ENCODE measurements at places on chromosomes 4 and X. TPM values are rescaled to one million over a fixed set of nuclear protein-coding genes. Genes with fewer than 3 reads are reported as not detected.

FAM149A gene
- 0.22 TPM for total RNA-seq

CITED1 gene
- total RNA-seq, result 0.40 TPM

DNA sequence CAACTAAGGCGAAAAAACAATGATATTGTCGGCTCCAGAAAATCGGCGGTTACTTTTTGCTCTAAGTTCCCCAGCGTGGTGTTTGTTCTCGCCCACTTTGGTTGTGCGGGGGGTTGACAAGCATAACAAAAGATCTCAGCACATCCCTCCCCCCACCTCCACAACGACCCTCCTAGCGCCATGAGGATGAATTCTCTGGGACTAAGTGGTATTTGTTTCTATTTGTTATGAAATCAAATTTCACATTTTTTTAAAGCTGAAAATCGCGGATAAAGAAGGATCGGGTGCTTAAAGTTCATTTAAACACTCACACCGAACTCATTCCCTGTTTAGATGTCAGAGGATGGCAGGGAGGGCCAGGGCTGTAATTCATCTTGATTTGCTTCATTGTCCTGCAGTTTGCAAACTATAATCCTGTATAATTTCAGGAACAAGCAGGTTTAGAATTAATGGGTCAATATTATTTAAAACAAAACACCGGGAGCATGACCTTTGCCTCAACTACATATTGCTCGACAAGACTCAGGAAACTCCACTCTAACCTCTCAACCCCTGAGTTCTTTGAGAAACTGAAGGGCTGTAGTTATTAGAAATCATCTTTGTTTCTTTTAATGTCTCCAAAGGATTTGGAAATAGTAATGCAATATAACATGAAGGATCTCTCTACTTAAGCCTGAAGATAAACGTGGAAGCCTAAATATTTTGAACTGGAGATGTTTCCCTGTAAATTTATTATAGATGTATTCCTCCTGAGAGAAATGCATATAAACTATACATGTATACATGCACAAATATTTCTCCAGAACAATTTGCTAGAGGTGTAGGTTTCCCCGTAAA lies 6.4 kb downstream of the PITX2 start:
- no peaks in the 10 kb centered on the region for H3K4me1 ChIP-seq
- no peaks in the 10 kb centered on the region for H3K36me3 ChIP-seq
- no peak overlapping the region for H3K27ac ChIP-seq
- H3K27me3 ChIP-seq, result peaks cover 62% of the 10 kb centered on the region
- H3K4me3 ChIP-seq, result no peak overlapping the region
- DNase-seq, result no peak

GRCh38 chr4:174848596-174848995 lies 19.5 kb upstream of the GLRA3 start:
- no peak overlapping the region for H3K4me3 ChIP-seq
- no peaks in the 10 kb centered on the region for H3K27me3 ChIP-seq
- no peak for DNase-seq
- 0 out of 2 replicates have a peak, but pooled peaks cover 3% of the 10 kb centered on the region for H3K4me1 ChIP-seq
- no peak overlapping the region for H3K27ac ChIP-seq
- no peaks in the 10 kb centered on the region for H3K36me3 ChIP-seq

STBD1 gene
- total RNA-seq, result 10.9 TPM

SLC39A8 gene
- 19.5 TPM for total RNA-seq

GRCh38 chr4:8067274-8067936 lies 91.2 kb downstream of the ABLIM2 start:
- no peak overlapping the region for H3K27ac ChIP-seq
- no peaks in the 10 kb centered on the region for H3K4me1 ChIP-seq

GRCh38 chr4:30716158-30716557 lies 4.0 kb upstream of the PCDH7 start:
- H3K4me3 ChIP-seq, result peak overlapping the region; percentile 71
- H3K36me3 ChIP-seq, result no peaks in the 10 kb centered on the region
- peak; percentile 51 for DNase-seq
- no peak overlapping the region for H3K27ac ChIP-seq
- H3K4me1 ChIP-seq, result peaks cover 5% of the 10 kb centered on the region
- no peaks in the 10 kb centered on the region for H3K27me3 ChIP-seq

DNA sequence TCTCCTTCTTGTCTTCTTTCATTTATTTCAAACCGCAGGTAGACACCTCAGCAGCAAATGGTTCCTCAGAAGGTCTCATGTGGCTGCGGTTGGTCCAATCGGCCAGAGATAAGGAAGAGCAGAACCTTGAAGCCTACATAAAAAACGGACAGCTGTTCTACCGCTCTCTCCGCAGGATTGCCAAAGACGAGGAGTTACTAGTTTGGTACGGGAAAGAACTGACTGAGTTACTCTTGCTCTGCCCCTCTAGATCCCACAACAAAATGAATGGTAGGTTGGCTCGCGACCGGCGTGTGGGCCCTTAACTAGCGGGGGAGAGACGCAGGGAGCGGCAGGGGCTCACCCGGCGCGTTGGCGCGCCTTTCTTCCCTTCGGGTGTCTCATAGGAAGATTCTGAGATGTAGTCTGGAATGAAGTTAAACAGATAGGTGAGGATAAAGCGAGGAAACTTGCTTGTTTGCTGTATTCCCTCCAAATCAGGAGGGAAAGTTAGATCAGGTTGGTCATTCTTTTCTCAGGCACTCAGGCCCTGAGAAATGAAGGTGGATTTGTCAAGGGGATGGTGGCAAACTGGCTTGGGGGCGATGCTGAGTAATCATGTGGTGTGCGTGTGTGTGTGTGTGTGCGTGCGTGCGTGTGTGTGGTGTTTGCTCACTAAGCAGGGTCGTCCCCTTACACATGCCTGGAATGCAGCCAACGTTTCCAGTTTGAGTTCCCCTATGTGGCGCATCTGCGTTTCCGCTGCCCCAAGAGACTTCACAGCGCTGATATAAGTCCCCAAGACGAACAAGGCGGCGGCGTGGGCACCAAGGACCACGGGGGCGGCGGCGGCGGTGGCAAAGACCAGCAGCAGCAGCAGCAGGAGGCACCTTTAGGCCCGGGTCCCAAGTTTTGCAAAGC lies 4.2 kb downstream of the PRDM8 start:
- no peak overlapping the region for H3K4me3 ChIP-seq
- no peak for DNase-seq

DNA sequence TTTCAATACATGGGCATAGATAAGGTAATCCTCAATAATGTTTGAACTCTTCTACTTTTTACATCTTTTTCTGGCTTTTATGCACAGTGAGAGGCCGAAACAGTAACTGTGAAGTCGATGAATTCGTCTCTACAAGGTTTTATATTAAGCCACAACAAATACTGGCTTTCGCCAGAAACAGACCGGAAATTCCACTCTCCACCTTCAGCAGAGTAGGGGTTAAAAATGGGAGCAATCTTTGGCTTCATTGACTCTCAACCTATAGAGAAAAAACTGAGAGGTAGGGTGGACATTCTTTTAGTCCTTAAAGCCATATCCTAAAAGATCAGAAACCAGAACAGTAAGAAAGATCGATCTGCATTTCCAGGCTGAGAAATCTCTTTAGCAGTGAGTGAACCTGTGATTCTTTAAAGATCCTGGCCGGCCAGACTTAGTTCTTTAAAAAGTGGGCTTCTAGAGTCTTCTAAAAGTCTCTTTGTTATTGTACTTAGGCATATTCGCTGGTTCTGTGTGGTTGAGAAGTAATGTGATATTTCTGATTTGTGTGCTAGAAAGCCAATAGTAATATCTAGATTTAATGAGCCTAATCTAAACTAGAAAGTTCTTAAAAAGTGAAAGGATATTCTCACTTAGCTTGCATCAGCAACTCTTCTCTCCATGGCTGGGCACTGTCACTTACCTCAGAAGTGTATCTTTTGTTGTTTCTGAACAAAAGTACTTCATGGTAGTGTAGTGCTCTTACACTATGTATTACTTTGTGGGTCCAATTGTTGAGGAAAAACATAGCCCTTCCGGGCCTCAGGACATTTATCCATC lies 2.0 kb downstream of the HSPA4L start:
- H3K36me3 ChIP-seq, result no peaks in the 10 kb centered on the region
- no peak for DNase-seq
- no peaks in the 10 kb centered on the region for H3K27me3 ChIP-seq
- 0 out of 2 replicates have a peak, but pooled peaks cover 7% of the 10 kb centered on the region for H3K4me1 ChIP-seq

ELF2 gene
- total RNA-seq, result 20.4 TPM

DNA sequence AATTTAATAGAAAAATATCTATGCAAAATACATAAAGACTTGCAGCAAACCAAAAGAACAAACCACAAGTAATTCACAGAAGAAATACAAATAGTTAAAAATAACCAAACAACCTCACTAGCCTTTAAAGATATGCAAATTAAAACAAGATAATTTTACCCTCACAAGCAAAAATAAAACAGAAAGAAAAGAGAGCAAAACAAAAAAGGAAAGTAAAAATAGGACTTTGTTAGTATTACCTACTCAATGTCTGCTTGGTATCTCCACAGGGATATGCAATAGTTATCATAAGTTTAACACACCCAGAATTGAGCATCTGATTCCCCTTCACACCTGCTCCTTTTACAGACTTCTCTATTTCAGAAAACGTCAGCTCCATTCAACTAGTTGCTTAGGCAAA lies 737.5 kb upstream of the MAGEB2 start:
- H3K27ac ChIP-seq, result no peak overlapping the region
- DNase-seq, result no peak
- no peaks in the 10 kb centered on the region for H3K36me3 ChIP-seq
- no peaks in the 10 kb centered on the region for H3K27me3 ChIP-seq

HELT gene
- total RNA-seq, result not detected

UCHL1 gene
- 0.63 TPM for total RNA-seq

WNK3 gene
- total RNA-seq, result 0.06 TPM

Measured in PC-3 (cell line).